Tibial artery (tissue), 4 donors: ENCODE measurements at places on chromosomes 2 and 18.

GRCh38 chr18:23563377-23564043 is 22.8 kb downstream of the NPC1 start:
- H3K4me3 ChIP-seq, result no peak overlapping the region
- H3K27ac ChIP-seq, result no peak overlapping the region
- no peak for DNase-seq
- H3K27me3 ChIP-seq, result no peaks in the 10 kb centered on the region
- no peaks in the 10 kb centered on the region for H3K4me1 ChIP-seq
- peaks cover 61% of the 10 kb centered on the region for H3K36me3 ChIP-seq

DNA sequence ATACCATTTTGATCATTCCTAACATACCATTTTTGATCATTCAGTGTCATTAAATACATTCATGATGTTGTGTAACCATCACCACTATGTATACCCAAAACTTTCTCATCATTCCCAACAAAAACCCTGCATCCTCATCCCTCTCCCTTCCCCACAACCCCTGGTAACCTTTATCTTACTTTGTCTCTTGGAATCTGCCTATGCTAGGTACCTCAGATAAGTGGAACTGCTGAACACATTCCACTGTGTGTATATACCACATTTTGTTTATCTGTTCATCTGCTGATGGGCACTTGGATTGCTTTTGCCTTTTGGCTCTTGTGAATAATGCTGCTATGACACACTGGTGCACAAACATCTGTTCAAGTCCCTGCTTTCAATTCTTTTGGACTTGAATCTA is 83.8 kb upstream of the TFCP2L1 start:
- H3K4me3 ChIP-seq, result no peak overlapping the region
- no peak for DNase-seq
- no peaks in the 10 kb centered on the region for H3K27me3 ChIP-seq
- H3K36me3 ChIP-seq, result peaks cover 40% of the 10 kb centered on the region
- peaks cover 12% of the 10 kb centered on the region for H3K4me1 ChIP-seq

DNA sequence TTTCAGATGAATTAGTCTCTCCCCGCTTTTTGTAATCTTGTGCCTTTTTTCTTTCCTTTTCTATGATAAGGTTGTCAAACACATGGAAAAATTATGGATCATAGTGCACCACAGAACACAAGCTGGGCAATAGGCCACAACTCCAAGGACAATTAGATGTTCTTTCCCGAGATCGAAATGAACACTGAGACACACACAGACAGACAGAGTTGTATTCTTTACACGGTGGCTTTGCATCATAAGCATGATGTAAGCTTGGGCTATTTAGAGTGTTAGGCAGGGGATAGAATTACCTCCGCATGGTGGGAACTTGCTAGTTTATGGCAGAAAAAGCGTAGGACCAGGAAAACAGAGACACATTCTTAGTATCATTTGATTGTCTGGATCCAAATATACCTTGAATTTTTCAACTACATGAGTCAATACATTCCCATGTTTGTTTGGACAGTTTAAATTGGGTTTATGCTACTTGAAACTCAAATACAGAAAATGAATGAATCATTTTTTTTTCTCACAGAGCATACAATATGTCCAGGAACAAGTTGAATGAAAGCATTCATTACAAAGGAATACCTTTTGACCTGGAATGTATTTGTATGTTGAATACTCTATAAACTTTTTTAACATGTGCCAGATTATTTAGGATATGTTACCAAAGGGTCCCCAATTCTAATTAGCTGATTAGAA is 1611.5 kb upstream of the TMEFF2 start:
- H3K4me3 ChIP-seq, result no peak overlapping the region
- H3K36me3 ChIP-seq, result no peaks in the 10 kb centered on the region
- H3K27me3 ChIP-seq, result no peaks in the 10 kb centered on the region
- H3K4me1 ChIP-seq, result no peaks in the 10 kb centered on the region

DNA sequence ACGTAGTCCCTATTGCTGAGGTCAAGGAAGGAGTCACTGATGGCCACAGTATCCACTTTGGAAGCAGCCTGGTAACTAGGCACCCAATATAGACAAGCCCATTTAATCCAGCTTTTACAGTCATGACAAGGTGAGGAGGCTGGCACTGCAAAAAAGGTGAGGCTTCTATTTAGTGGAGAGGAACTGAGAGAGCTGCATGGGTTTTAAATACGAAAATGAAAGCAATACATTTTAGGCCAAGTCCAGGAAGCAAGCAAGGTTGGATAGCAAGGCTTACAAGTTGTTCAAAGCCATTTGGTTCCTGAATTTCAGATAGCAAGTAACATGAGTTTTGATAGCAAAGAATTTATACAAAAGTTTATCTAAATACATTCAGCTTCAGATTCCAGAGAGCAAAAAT is 80.4 kb downstream of the SGPP2 start:
- no peak overlapping the region for H3K27ac ChIP-seq
- H3K36me3 ChIP-seq, result no peaks in the 10 kb centered on the region
- H3K27me3 ChIP-seq, result no peaks in the 10 kb centered on the region
- no peak overlapping the region for H3K4me3 ChIP-seq
- H3K4me1 ChIP-seq, result no peaks in the 10 kb centered on the region

GRCh38 chr2:107281637-107282036 is 395.7 kb upstream of the ST6GAL2 start:
- no peaks in the 10 kb centered on the region for H3K4me1 ChIP-seq
- H3K27ac ChIP-seq, result no peak overlapping the region
- no peak overlapping the region for H3K4me3 ChIP-seq
- DNase-seq, result no peak

GRCh38 chr2:13696601-13697000 is 935.9 kb upstream of the LRATD1 start:
- H3K27ac ChIP-seq, result no peak overlapping the region
- DNase-seq, result no peak
- no peaks in the 10 kb centered on the region for H3K27me3 ChIP-seq
- H3K36me3 ChIP-seq, result no peaks in the 10 kb centered on the region
- no peaks in the 10 kb centered on the region for H3K4me1 ChIP-seq

GRCh38 chr2:149731079-149731478 is 143.5 kb upstream of the MMADHC start:
- H3K27ac ChIP-seq, result no peak overlapping the region
- no peaks in the 10 kb centered on the region for H3K4me1 ChIP-seq
- no peak overlapping the region for H3K4me3 ChIP-seq
- DNase-seq, result no peak

- no peak overlapping the region for H3K4me3 ChIP-seq
- no peaks in the 10 kb centered on the region for H3K27me3 ChIP-seq
- no peak for DNase-seq
- no peak overlapping the region for H3K27ac ChIP-seq
- peaks cover 15% of the 10 kb centered on the region for H3K4me1 ChIP-seq
- H3K36me3 ChIP-seq, result peaks cover 77% of the 10 kb centered on the region
Measured at GRCh38 chr2:85390941-85391669, 19.1 kb downstream of the CAPG start.

DNA sequence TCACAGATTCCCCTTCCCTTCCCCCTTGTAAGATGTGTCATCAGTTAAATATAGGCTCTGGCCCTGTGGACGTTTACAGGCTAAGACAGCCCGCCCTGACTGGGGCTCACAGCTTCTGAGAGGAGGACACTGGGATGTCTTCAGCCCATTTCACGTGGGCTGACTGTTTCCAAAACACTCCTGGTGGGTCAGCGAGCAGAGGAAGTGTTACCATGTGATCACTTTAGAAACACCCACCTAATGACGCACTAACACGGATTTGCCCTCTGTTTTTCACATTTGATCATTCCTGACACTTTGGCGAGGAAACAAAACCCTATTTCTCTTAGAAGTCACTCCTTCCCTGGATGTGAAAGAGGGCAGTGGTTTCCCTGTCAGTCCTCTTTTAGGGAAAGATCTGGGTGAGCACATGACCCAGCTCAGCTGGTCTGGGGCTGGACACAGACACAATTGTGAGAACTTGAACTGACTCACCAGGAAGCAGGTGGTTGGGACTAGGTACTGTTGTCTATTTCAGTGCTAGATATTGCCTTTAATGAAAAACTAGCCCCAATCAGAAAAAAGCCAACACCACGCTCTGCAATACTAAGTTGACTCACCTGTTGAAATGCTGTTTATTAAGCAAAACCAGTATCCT is 38.8 kb downstream of the BMP10 start:
- peak overlapping the region; percentile 7 for H3K4me3 ChIP-seq
- H3K4me1 ChIP-seq, result peaks cover 43% of the 10 kb centered on the region
- no peaks in the 10 kb centered on the region for H3K36me3 ChIP-seq
- no peaks in the 10 kb centered on the region for H3K27me3 ChIP-seq

DNA sequence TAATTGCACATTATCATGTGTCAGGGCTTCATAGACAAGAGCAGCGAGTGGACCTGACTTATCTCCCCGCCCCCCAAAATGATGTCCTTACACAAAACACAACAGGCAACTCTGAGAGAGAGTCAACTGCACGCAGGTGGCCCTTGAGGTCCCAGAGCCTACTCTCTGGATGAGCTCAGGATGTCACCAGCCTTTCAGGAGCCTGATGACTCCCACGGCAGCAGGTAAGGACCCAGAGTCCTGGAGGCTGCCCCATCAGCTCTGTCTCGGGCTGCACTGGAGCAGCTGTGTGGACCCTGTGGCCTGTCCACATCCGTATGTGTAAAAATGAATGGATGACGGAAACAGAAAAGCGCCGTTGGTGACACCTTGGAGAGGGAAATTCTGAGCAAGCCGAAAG is 130.9 kb downstream of the HDAC4 start:
- H3K4me3 ChIP-seq, result no peak overlapping the region
- H3K4me1 ChIP-seq, result peaks cover 39% of the 10 kb centered on the region
- no peak overlapping the region for H3K27ac ChIP-seq
- no peaks in the 10 kb centered on the region for H3K36me3 ChIP-seq
- H3K27me3 ChIP-seq, result no peaks in the 10 kb centered on the region
- DNase-seq, result peak; percentile 56

DNA sequence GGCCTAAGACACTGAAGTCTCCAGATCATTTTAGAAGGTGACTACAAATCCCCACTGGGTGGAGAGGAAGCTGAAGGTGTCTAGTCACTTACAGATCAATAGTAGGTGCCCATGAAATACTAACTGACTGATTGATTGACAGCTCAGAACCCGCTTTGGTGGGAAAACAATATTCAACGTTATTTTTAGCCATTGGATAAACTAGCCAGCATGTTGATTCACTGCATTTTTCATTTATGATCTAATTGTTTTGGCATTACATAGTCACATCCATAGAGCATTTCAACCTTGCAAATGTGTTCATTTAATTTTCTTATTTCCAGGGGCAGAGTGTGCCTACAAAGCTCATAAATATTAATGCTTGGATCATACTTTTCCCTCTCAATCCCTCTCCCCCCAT is 162.3 kb downstream of the MREG start:
- no peaks in the 10 kb centered on the region for H3K36me3 ChIP-seq
- H3K4me3 ChIP-seq, result no peak overlapping the region
- H3K27me3 ChIP-seq, result no peaks in the 10 kb centered on the region
- H3K27ac ChIP-seq, result peak overlapping the region; percentile 59
- no peak for DNase-seq
